ENCODE measurements at places on chromosomes 12 and 14. TPM values are rescaled to one million over a fixed set of nuclear protein-coding genes. Genes with fewer than 3 reads are reported as not detected.

GRCh38 chr12:113066813-113067400 lies 10.4 kb downstream of the DTX1 start:
- no peak for DNase-seq
- H3K4me1 ChIP-seq = peaks cover 20% of the 10 kb centered on the region
- no peak overlapping the region for H3K27ac ChIP-seq
- H3K4me3 ChIP-seq = no peak overlapping the region
- H3K27me3 ChIP-seq = no peaks in the 10 kb centered on the region
- H3K36me3 ChIP-seq = no peaks in the 10 kb centered on the region

DNA sequence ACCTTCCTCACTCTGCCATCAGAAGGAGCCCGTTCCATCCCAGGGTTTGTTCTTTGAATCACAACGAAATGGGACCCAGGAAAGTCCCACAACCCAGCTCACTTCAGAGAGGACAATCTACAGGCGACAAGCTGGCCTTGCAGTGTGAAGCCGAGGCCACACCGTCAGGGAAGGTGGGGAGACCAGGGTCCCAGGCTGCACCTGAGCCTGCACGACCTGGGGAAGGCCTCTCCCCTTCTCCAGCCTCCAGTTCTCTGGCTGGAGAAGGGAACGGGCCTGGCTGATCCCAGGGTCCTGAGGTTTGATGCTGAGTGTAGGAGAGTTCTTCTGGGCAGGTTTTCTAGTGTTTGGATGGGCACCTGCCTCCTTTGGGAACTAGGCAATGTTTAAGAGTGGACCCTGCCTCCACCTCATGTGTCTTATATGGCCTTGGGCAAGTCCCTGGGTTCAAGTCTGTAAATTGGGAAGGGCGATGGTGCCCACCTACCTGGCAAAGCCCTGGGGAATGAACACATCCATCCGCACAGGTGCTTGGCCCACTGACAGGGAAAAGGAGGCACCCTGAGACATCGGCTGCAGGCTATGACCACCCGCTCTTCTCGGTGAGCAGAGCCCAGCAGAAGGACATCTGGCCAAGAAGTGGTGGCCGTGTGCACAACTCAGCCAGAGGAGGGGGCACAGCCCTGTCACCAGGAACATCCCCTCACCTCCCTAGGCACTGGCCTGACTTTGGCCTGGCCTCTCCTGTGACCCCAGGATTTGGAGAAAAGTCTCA lies 77.9 kb upstream of the BCL11B start:
- H3K4me3 ChIP-seq = no peak overlapping the region
- H3K27me3 ChIP-seq = no peaks in the 10 kb centered on the region
- H3K4me1 ChIP-seq = peaks cover 21% of the 10 kb centered on the region
- no peak for DNase-seq
- H3K36me3 ChIP-seq = no peaks in the 10 kb centered on the region

- H3K27me3 ChIP-seq = no peaks in the 10 kb centered on the region
- H3K4me3 ChIP-seq = peak overlapping the region; percentile 45
These were observed 1.2 kb downstream of the GPR135 start for GRCh38 chr14:59463787-59464485.

DNA sequence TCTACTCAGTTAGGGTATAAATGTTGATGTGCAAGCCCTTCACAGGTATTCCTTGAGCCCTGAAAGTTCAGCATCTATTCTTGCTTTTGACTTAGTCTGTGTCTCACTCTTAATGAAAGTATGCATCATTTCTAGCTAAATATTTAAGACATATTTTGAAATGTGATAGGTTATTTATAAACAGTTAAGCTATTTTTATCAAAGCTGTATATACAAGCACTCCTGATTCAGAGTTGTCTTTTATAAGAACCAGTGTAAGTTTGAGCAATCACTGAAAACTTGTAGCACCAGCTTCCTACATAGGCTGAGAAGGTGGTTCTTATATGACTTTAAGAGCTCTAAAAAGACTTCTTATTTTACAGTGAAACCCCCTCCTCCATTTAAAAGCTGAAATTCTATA lies 98.6 kb downstream of the MYF5 start:
- no peak overlapping the region for H3K27ac ChIP-seq
- H3K36me3 ChIP-seq = no peaks in the 10 kb centered on the region
- no peak overlapping the region for H3K4me3 ChIP-seq
- no peak for DNase-seq
- no peaks in the 10 kb centered on the region for H3K4me1 ChIP-seq

DNA sequence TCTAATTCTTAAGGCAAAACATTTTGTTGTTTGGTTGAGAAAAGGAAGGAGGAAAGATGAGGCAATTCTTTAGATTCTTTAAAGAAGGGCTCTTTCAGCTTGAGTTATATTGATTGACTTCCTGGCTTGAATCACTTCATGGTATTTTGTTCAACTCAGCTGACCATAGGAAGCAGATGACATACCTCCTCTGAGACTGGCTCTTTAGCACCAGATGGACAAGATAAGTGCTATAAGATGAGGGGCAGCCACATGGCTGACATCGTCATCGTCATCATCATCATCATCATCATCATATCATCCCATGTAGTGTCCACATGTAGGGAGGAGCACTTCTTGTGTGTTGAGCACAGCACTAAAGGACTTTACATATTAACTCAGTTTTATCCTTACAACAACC lies 81.3 kb downstream of the SSPN start:
- no peak overlapping the region for H3K27ac ChIP-seq
- DNase-seq = no peak
- no peaks in the 10 kb centered on the region for H3K36me3 ChIP-seq
- H3K27me3 ChIP-seq = no peaks in the 10 kb centered on the region

- no peak for DNase-seq
- H3K4me1 ChIP-seq = no peaks in the 10 kb centered on the region
- no peaks in the 10 kb centered on the region for H3K27me3 ChIP-seq
- no peaks in the 10 kb centered on the region for H3K36me3 ChIP-seq
These were observed 105.2 kb upstream of the RPH3A start for GRCh38 chr12:112686373-112686772.

DNA sequence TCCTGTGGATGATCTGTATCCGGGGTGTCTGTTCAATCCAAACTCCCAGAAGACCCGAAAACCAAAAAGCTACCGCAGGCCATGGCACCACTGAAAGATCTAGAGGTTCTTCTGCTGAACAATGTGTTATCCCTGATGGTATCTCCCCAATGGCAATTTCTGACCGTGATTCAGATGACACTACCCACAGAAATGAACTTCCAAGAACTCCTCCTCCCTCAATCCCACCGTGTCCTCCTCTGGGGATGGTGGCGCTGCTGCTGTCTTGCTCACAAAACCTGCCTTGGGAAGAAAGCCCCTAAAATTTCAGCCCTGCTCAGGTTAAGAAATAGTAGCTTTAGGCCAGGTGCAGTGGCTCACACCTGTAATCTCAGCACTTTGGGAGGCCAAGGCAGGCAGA lies 7.8 kb downstream of the CRACR2A start:
- H3K27me3 ChIP-seq = no peaks in the 10 kb centered on the region
- H3K27ac ChIP-seq = no peak overlapping the region

DNA sequence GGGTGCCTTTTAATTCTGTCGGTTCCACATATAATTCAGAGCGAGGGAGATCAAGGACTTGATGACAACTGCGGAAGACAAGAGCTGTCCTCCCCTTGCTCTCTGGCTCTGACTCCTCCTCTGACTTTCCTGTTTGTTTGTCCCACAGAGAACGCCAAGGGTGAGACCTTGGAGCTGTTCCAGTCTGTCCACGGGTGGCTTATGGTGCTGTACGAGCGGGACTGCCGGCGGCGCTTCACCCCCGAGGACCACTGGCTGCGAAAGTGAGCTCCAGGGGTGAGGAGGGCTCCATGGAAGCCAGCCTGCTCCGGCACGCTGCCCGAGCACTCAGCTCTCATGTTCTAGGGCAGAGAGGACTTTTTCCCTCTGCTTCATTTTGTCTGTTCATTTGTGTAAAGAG lies 32.8 kb downstream of the UBE3B start:
- no peak overlapping the region for H3K4me3 ChIP-seq
- peaks cover 37% of the 10 kb centered on the region for H3K36me3 ChIP-seq
- H3K27me3 ChIP-seq = no peaks in the 10 kb centered on the region

DNA sequence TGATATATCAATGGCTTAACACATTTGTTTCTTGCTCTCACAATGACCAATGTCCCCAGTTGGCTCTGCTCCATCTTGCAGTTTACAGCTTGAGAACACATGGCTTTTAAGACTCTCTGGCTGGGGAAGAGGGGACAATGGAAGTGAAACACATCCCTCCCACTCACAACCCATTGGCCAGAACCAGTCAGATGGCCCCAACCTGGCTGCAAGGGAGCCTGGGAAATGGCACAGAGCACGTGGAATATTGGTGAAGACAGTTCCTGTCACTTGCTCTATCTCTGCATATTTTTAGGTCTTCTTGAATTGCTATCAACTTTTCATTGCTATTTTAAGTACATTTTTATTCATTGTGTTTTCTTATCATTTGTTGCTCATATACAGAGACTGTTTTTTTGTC lies 345.4 kb downstream of the MED13L start:
- H3K36me3 ChIP-seq = no peaks in the 10 kb centered on the region
- no peak overlapping the region for H3K4me3 ChIP-seq
- H3K4me1 ChIP-seq = no peaks in the 10 kb centered on the region
- H3K27ac ChIP-seq = no peak overlapping the region
- no peaks in the 10 kb centered on the region for H3K27me3 ChIP-seq
- DNase-seq = no peak

GRCh38 chr12:30531731-30532678 lies 163.7 kb downstream of the IPO8 start:
- H3K4me1 ChIP-seq = peaks cover 30% of the 10 kb centered on the region
- no peaks in the 10 kb centered on the region for H3K27me3 ChIP-seq
- no peak overlapping the region for H3K4me3 ChIP-seq
- no peak for DNase-seq
- H3K36me3 ChIP-seq = no peaks in the 10 kb centered on the region

DNA sequence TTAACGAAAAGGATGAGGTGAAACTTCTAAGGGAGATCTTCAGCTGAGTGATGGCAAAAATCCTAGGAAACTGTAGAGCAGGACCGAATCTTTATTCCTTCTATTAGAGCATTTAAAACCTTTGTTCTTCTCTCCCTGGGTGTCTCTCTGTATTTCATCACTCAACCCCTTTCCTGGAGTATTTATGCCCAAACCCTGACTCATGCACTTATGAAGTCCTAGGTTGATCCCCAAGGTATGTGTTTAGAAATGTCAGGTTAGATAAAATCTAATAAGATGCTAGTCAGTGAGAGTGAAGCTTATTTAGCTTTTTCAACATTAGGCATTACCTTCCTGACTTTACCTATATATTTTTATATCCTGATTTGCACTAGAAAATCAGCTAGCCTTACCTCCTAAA lies 239.8 kb upstream of the NPAS3 start:
- no peaks in the 10 kb centered on the region for H3K36me3 ChIP-seq
- H3K27ac ChIP-seq = no peak overlapping the region
- H3K27me3 ChIP-seq = no peaks in the 10 kb centered on the region
- DNase-seq = no peak
- H3K4me1 ChIP-seq = peaks cover 7% of the 10 kb centered on the region

DNA sequence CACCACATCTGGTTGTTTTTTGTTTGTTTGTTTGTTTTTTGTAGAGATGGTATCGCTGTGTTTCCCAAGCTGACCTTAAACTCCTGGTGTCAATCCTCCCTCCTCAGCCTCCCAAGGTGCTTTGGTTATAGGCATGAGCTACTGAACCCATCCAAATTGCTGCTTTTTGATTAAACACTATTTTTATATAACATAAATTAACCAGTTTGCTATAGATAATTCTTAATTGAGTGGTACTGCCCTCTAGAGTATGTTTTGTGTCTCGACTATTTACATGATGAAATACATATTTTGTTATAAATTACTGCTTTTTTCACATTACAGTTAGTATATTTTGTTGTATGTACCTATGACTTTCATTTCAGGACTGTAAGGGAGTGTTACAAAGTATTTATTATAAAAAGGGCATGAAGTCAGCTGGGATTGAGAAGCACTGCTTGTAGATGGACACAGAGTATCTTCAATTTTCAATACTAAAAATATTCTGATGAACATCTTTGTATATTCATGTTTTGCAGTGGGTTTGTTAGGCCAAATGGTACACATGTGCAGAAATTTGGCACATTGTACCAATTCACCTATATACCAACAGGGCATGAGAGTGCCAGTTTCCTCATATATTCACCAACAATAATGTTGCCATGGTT lies 14.9 kb upstream of the SCAF11 start:
- DNase-seq = no peak
- H3K4me3 ChIP-seq = no peak overlapping the region
- H3K27me3 ChIP-seq = no peaks in the 10 kb centered on the region
- no peaks in the 10 kb centered on the region for H3K36me3 ChIP-seq

DNA sequence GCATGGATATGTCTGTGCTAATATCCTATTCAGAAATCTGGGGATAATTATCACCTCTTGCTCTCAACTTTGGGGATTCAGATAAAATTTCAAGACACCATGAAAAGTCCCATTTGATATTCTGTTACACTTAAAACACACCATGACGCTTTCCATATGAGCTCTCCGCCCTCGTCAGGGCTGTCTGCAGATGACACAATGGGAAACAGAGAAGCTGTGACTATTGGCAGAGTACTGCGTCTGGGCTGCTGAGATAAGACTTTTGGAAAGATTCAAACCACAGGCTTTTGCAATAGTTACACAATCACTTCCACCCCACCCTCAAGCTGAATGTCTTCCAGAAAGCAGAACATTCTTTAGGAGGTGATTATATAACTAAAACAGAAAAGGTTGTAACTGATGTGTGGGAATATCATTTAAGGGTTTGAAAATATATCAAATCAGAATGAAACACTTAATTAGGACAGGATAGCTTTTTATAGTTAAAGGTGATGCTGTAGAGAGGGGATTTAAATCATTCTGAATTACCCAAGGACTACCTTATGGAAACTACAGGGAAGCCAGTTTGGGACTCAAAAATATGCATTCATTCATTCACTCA lies 75.3 kb upstream of the TMPO start:
- H3K4me3 ChIP-seq = no peak overlapping the region
- H3K27me3 ChIP-seq = no peaks in the 10 kb centered on the region
- DNase-seq = peak; percentile 89

DNA sequence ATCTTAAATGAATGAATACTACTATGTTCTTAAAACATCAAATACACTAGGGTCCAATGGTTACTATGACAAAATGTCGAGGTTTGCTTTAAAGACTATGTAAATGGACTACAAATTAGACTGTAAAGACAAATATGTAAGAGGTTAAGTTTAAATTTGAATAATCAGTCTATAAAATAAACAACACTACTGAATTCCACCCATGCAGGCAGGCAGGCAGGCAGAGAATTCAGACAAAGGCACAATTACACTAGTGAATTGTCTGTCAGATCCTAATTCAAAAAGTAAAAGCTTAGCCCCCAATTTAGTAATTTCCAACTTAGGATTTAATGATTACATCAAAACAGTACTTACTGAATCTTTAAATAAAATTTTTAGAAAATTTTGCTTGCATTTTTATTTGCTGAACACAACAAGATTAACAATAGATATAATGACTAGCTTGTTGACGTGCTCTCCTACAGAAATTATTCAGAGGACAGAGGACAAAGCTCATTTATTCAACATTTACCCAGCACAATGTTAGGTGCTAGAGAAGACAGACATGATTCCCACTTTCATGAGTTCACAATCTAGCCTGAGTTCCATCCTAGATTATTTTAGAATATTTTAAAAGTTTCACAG lies 97.4 kb downstream of the CDK17 start:
- no peaks in the 10 kb centered on the region for H3K27me3 ChIP-seq
- H3K4me1 ChIP-seq = no peaks in the 10 kb centered on the region
- no peak for DNase-seq
- H3K4me3 ChIP-seq = no peak overlapping the region

PLEKHD1 gene
- 2.0 TPM for total RNA-seq

LRRC10 gene
- total RNA-seq = not detected

C14orf180 gene
- 19.4 TPM for total RNA-seq

All from body of pancreas (tissue), 4 donors.